ENCODE measurements at places on chromosomes 16 and 17. TPM values are rescaled to one million over a fixed set of nuclear protein-coding genes. Genes with fewer than 3 reads are reported as not detected.

NXPH3 gene
- total RNA-seq = 2.6 TPM

DNA sequence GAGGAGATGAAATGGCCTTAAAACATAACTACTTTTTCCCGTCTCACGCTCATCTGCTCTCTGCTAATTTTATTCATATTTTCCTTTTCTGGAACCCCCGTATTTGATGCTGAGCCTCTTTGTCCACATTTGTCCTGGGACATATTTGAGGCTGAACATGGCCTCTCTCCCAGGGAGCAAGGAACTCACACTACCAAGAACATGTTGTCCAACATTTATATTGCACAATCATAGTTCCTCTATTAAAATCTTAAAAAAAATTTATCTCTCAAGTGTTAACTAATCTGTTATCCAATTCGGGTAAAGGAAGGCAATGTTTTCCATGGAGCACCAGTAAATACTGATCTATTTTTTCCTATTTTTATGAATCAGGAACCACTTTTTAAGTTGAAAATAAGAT, 60.2 kb downstream of the CMC2 start:
- DNase-seq = no peak

TPPP3 gene
- 34.2 TPM for total RNA-seq

ZSCAN10 gene
- not detected for total RNA-seq

DNA sequence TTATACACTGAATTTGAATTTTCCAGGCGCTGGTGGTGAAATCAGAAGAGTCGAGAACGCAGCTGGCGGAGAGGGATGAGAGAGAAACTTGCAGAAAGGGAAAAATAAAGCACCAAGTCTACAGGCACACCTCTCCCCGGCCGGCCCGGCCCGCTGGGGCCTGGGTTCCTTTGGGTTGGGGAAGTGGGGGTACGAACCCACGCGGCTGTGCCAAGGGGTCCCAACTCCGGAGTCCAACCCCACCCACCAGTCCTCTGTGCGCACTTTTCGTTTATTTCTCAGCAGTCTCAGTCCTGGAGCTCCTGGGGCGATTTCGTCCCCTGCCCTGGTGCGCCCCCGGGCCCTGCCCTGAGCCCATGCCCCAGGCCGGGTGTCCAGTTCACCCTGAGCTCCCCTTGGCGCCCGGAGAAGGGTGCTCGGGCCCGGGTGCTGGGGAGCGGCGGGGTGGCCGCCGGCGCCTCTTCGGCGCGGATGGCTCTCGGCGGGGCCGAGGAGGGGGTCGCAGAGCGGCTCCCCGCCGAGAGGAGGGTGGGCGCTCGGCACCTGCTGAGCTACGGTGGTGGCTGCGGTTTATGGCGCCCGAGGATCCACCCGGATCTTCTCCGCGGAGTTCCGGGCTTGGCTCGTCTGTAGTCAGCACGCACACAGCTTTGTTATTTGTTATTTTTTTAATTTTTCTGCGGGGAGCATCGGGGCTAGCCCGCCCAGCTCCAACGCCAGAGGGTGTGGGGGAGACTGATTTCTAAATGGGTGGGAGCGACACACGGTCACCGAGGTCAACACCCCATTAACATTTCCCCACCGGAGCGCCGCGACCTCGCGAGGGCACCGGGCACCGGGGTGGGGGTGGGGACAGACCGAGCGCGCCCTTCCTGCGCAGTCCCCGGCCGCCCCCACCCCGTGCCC, 15.7 kb upstream of the CBX8 start:
- no peak for DNase-seq

DNA sequence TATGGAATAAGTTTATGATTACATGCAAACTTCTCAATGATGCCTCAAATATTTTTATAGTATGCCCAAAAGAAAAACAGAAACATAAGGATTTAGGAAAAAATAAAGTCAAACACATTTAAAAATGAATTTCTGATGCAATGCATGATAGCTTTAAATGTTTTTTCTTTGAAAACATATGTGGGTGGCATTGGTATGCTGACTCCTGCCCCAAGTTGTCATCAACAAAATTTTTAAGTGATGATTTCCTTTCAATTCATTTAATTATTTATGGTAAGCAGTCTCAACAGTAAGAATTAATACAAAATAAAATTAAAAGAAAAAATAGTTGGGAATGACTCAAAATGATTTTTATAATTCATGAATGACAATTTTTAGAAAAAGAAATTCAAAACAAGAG, 104.9 kb downstream of the CEP112 start:
- no peak for DNase-seq

CDK5R1 gene
- total RNA-seq = 61.0 TPM

DNA sequence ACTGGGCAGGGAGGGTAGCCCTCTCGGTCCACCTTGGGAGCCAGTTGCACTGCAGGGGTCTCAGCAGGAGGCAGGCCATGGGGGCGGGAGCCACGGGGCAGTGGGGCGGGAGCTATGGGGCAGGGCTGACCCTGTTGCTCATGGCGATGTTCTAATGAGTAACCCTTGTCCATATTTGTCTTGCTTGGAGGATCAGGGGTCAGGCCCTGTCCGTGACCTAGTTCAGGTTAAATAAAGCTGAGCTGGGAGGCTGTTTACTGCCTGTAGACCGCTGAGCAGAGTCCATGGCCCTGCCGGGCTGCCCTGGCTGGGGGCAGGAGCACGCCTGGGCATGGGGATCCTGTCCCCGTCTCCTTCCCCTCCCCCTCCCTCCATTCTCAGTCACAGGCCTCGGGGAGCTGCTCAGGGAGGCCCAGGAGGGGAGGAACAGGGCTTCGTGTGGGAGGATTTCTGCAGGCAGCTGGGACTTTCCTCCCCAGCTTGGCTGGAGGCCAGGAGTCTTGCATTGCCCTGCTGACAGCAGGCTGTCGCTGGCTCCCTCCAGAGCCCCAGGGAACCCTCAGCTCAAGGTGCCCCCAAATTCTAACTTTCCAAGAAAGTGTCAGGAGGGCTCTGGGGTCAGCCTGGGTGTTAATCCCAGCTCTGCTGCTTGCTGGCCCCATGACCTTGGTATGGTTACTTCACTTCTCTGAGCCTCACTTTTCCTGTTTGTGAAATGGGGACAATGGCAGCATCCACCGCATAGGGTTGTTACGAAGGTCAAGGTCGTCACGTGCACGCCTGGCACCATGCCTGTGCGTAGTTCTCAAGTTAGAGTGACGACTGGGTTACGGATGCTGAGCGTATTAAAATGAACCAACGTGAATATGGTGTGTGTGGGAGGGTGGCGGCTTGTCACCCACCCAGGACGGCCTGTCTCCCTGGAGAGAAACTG, 6.1 kb upstream of the SERPINF2 start:
- no peak for DNase-seq

GRCh38 chr16:11072420-11073153, 128.2 kb downstream of the CLEC16A start:
- DNase-seq = no peak

- DNase-seq = no peak
Observed at GRCh38 chr17:81811705-81812570, 8.0 kb downstream of the GCGR start.

DNA sequence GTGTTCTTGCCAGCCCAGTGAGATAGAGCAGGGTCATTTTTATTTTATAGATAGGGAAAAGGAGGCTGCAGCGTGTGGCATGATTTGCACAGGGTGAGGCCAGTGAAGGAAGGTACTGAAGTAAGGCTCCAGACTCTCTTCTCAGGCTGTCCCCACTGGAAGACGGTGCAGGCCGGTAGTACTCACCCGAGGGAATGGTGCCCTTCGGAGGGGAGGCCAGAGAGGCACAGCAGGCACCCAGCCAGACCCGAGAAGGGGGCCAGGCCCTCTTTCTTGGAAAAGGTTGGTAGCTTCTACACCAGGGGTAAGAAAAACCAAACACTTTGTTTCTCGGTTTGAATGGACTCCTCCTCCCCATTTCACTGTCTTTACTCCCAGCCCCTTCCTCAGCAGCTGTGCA, 288 bp downstream of the ANKRD40CL start:
- no peak for DNase-seq

DNA sequence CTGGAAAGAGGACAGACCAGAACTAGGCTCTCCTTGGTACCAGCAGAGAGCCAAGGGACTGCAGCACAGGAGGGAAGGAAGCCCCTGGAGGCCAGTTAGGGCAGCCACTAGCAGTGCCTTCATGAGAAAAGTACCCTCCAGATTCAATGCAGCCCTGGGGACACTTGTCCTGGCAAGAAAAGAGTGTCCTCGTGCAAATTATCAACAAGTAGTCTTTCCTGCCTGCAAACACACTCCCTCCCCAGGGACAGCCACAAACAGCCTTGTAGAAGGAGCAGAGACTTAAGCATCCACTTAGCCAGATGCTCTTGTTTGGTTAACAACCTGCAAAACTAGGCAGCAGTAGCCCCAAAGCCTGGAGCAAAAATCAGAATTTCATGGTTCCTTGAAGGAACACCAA, 24.3 kb downstream of the CENPV start:
- no peak for DNase-seq

KCTD13 gene
- total RNA-seq = 11.0 TPM

TEX14 gene
- total RNA-seq = 0.33 TPM

DNA sequence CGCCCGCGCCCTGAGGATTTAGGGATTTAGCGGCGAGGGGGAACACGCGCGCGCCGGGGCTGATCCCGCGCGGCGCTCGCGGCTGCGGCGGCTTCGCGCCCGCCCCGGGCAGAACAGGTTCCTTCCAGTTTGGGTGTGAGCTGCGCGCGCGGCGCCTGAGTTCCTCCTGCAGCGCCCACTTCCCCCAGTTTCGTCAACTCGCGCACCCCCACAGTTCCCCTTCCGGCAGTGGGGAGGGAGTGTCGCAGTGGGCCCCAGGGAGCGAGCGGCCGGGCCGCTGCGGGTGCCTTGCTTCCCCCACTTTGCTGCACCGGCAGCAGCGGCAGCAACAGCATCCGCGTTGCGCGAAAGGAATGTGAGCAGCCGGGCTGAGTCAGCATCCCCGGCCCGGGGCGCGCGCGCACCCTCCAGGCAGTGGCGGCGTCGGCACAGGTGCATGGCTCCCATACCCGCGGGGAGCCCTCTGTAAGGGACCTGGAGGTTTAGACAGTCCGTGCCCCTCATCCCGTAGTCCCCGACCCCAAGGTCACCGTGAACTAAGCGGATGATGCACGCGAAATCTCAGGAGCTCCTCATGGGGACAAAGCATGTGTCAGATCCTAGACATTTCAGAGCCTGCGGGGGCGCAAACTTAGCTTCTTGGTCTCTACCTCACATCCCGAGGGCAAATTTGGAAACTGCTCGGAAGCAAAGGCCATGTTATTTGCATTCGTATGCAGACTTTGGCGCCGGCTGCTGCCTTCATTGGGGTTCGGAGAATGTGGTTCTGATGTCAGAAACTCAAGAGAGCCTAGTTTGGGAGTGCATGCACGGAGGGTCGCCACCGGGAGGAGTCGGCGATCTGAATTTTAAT, 767 bp downstream of the ARSG start:
- DNase-seq = no peak

DRC7 gene
- total RNA-seq = 6.0 TPM

DNA sequence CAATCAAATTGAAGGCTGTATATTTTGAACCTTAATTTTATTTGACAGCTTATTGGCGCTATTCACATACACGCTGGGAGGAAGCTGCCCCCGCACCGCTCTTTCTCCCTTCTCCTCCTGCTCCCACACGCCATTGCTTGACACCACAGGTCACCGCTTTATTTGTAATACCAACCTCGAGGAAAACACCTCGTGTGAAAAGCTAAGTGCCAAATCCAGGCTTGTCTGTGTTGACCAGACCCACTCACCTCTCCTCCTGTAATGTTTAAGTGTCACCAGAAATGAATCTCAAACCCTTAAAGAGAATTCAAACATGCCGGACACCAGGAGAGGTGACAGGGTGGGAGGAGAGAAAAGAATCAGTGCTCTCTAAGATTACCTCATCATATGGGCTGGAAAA, 331.4 kb downstream of the GRIN2A start:
- no peak for DNase-seq

Data from spinal cord (tissue), 10 donors.